Right kidney (tissue), 9 donors: ENCODE measurements at places on chromosomes 1 and 21.

- no peak for DNase-seq
These were observed 35.9 kb upstream of the RD3 start for GRCh38 chr1:211527888-211528287.

- DNase-seq = no peak
These were observed 45.9 kb upstream of the DPH5 start for GRCh38 chr1:101071470-101071891.

GRCh38 chr1:221972276-221973235, 230.7 kb upstream of the DUSP10 start:
- DNase-seq = no peak

DNA sequence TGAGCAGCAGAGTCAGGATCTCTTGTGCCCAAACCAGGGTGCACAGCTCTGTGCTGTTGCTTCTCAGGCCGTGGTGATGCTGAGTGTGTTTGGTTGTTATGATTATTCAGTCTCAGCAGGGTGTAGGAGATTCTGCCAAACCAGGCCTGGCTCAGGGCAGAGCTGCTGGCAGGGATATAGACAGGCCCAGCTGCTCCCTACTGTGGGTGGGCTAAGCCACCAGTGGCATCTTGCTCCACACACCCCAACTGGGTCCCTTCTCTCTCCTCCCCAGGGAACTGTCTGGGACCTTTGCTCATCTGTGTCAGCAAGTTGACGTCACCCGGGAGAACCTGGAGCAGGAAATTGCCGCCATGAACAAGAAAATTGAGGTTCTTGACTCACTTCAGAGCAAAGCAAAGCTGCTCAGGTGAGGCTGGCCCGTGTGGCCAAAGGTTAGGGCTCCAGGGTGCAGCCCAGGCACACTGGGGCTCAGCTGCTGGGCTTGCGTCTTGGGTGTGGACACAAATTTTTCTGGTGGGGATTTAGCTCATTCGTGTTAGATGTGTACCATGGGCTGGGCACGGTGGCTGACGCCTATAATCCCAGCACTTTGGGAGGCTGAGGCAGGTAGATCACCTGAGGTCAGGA, 9.9 kb upstream of the MIIP start:
- DNase-seq = no peak

- DNase-seq = peak; percentile 45
These were observed 10.6 kb upstream of the LRRC39 start for GRCh38 chr1:100188617-100189016.

- no peak for DNase-seq
These were observed 15.2 kb downstream of the SAMD11 start for GRCh38 chr1:938711-939489.

DNA sequence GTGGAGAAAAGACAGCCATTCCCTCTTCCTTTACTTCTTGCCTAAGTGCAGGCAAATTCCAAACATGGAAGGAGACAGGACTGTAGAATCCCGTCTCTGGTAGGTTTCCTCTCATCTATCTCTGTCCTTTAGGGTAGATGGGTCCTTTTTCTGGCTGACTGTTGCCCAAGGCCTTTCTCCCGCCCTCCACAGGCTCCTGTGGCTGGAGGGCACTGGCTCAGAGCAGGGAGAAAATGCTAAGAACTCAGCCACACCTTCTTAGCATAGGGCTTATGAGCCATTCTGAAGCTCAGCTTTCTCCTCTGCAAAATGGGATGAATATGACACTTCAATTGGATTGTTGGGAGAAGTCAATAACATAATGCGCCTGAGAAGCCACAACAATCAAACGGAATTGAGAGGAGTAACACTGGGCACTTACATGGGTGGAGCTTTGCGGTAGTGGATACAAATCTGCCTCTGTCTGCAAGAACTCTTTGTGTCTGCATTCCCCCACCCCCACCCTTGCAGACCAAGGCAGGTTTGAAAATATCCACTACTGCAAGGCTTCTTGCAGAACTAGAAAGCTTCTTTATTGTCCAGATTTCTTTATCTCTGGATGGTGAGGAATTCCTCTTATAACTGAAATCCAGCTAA, 94.7 kb downstream of the CSMD2 start:
- DNase-seq = no peak

DNA sequence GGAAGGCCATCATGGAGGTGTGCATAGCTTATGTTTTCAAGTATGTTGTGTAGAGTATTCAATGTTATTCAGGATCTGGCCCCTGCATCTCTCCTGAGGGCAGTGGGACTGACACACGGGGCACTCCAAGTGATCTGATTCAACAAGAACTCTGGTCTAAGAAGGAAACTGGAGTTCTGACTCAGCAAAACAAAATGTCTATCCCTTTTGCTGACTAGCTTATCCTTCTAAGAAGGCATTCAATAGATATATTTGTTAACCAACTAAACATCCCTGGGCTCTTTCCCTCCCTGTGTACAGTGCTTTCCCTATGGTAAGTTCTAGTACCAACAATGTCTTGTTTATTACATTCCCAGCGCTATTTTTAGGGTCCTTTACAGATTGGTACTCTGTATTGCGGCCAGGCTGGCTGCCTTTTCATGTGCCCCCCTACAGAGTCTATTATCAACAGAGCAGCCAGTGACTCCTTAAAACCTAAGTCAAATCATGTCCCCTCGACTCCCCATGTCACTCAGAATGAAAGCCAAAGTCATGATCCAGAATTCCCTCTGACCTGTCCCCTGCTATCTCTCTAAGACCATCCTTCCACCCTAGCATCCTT, 304.9 kb downstream of the KCNH1 start:
- no peak for DNase-seq

DNA sequence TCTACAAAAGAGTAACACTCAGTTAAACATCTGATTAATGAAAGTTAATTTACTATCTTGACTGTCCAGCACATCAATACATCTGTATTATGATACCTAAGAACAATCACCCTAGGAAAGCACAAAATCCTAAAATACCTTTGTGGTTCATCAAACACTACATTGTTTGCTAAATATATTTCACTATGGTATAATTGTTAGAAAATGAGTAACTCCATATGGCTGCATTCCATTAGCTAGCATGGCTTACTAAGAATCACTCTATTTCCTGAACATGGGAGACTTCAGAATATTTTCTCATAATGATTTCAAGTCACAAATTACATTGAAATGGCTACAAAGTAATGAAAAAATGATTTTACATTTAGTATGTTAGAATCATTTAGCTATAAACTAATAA, 12.5 kb downstream of the TRMT1L start:
- no peak for DNase-seq

- no peak for DNase-seq
These were observed 423.5 kb downstream of the KIF26B start for GRCh38 chr1:245578308-245578707.

DNA sequence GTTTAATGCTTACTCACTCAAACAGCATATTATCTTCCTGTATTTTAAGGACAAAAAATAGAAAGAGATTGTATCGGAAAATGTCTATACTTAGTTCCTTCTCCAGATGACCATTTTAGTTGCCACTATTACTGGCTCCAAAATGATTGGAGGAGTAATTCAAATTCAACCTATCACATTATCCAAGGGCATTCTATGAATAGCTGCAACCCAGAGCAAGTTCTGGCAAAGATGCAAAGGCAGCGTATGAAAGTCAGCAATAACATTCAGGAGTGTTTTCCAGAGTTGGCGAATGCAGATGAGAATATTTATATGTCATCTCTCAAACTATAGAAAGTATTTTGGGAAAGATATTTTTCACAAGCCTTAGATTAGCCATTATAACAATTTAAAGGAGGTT, 389.8 kb upstream of the ADGRL2 start:
- DNase-seq = no peak

GRCh38 chr1:240667351-240667750, 55.4 kb upstream of the GREM2 start:
- no peak for DNase-seq
